Occipital lobe (tissue), 3 donors: ENCODE measurements at places on chromosomes 12 and 14.

GRCh38 chr14:65915125-65915524 lies 502.6 kb downstream of the FUT8 start:
- no peak for DNase-seq

- DNase-seq, result no peak
Observed at GRCh38 chr12:28998662-28999120, 150.4 kb upstream of the FAR2 start.

- DNase-seq, result no peak
Observed at GRCh38 chr12:28517101-28517500, 326.8 kb downstream of the CCDC91 start.

DNA sequence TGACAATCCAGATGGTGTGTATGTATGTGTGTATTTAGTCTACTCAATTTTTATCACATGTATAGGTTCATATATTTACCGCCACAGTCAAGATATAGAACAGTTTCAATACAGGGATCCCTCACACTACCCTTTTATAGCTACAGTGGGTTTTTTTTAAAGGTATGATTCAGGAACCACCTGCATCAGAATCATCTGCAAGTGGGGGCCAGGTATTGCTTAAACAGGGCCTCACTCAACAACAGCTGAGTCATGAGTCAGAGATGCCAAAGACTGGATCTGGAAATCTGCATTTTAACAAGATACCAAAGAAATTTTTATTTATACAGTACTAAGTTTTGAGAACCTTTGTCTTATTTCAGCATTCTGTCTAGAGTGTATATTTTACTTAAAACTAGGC lies 117.6 kb downstream of the SLC35F4 start:
- DNase-seq, result no peak

GRCh38 chr12:182381-182892 lies 31.5 kb downstream of the SLC6A12 start:
- DNase-seq, result no peak
